T-helper 2 cell treated with Interferon-gamma antibody and Interleukin-4, amounts not matched to agents 5 μg/mL and 100 μg/mL, for 36 hours (primary cell): ENCODE measurements at places on chromosomes 7 and 10.

- no peaks in the 10 kb centered on the region for H3K4me1 ChIP-seq
- H3K27me3 ChIP-seq: no peaks in the 10 kb centered on the region
- H3K27ac ChIP-seq: no peak overlapping the region
- no peak for DNase-seq
- H3K36me3 ChIP-seq: no peaks in the 10 kb centered on the region
Measured at GRCh38 chr10:34454590-34455261, 360.4 kb downstream of the PARD3 start.

DNA sequence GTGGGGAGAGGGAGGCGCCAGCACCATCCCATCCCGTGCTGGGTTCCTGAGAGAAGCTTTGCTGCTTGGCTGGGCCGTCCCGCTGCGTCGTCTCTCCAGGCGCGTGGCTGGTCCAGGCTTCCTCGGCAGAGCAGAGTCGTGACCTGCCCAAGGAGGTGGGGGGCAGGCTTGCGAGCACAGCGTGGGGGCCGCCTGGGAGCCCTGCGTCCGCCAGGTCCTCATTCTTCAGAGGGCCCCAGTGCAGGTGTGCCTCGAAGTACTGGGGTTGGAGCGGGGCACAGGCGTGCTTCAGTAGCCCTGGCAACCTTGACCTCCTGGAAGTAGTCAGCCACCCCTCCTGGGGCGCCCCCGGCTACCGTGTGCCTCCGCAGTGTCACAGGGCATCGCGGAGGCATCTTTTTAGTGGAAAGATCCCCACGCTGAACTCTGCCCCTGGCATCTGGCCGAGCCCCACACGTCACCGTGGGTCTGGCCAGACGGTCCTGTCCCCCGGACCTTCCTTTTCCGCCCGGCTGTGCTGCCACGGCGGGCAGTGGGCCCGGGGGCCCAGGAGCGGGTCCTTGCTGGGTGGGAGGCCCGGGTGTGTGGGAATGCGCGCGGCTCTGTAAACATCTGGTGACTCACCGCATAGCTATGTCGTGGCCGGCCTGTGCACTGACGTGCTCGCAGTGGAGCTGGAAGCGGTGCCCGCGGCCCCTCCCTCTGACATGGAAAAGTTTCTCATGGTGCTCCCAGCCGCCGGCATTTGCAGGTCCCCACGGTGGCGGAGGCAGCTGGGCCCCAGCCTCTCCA is 6.4 kb downstream of the MAFK start:
- no peak overlapping the region for H3K27ac ChIP-seq
- H3K36me3 ChIP-seq: peaks cover 12% of the 10 kb centered on the region
- no peak overlapping the region for H3K4me3 ChIP-seq
- no peaks in the 10 kb centered on the region for H3K27me3 ChIP-seq

DNA sequence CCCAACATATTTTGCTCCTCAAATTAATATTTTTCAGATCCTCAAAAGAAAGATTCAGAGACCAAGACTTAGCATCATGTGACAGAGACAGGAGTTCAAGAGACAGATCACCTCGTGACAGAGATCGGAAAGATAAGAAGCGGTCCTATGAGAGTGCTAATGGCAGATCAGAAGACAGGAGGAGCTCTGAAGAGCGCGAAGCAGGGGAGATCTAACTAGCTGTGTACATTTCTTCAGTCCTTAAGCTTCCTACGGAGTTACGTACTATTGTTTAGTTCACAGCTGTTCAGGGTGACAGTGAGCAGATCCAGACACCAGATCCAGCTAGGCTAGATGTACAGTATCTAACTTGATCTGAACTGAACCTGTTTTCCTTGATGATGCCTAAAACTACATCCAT is 61.3 kb downstream of the KLRG2 start:
- no peaks in the 10 kb centered on the region for H3K27me3 ChIP-seq
- no peak for DNase-seq
- no peaks in the 10 kb centered on the region for H3K4me1 ChIP-seq
- no peak overlapping the region for H3K27ac ChIP-seq

GRCh38 chr10:113609704-113610108 is 54.1 kb downstream of the NRAP start:
- no peak overlapping the region for H3K4me3 ChIP-seq
- no peak for DNase-seq
- H3K27me3 ChIP-seq: peaks cover 1% of the 10 kb centered on the region
- no peaks in the 10 kb centered on the region for H3K36me3 ChIP-seq
- no peak overlapping the region for H3K27ac ChIP-seq

GRCh38 chr7:112286250-112287086 is 80.0 kb downstream of the ZNF277 start:
- H3K4me3 ChIP-seq: no peak overlapping the region
- DNase-seq: no peak
- peaks cover 4% of the 10 kb centered on the region for H3K36me3 ChIP-seq
- peaks cover 5% of the 10 kb centered on the region for H3K4me1 ChIP-seq
- H3K27me3 ChIP-seq: no peaks in the 10 kb centered on the region
- H3K27ac ChIP-seq: no peak overlapping the region

DNA sequence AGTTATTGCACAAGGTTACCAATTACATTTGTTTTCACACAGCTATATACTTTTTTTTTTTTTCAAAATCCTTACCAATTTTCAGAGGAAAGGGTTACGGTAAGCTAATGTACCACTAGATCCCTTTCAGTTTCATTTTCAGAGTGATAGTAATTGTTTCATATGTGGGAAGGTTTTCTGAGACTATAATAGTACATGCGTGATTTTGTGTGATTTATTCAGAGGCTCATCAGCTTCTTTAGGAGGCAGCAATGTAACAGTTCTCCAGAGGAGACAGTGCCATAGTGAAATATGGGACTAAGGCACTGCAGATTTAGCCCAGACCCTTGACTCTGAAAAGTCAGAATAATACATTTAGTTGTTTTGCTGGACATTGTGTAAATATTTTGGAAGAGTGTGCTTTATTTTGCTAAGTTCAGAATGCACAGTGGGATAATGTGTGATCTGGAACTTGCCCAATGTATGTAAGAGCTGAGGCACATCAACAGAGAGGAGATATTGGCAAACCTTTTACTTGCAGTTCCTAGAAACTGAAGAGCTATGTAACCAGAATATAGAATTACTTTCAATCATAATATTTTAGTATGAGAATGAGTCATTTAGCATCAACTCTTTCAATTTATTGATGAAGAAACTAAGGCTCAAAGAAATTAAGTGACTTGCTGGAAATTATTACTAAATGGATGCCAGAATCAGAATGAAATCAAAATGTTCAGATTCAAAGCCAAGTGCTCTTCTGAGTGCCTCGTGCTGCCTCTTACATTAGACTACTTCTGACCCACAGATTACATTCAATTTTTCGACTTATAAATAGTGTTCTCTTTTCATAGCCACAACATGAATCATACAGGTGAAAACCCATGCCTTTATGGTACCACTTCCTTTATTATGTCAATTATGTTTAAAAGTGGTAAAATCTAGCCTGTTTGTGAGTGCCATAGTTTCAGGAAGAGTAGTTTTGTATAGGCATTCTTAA is 207.7 kb upstream of the TEX47 start:
- peak overlapping the region; percentile 67 for H3K27ac ChIP-seq
- no peak for DNase-seq
- H3K4me1 ChIP-seq: peaks cover 14% of the 10 kb centered on the region
- H3K27me3 ChIP-seq: peaks cover 5% of the 10 kb centered on the region
- no peaks in the 10 kb centered on the region for H3K36me3 ChIP-seq

GRCh38 chr10:687583-688311 is 1.7 kb downstream of the DIP2C start:
- H3K4me1 ChIP-seq: peaks cover 1% of the 10 kb centered on the region
- H3K36me3 ChIP-seq: no peaks in the 10 kb centered on the region
- peaks cover 34% of the 10 kb centered on the region for H3K27me3 ChIP-seq
- DNase-seq: no peak

DNA sequence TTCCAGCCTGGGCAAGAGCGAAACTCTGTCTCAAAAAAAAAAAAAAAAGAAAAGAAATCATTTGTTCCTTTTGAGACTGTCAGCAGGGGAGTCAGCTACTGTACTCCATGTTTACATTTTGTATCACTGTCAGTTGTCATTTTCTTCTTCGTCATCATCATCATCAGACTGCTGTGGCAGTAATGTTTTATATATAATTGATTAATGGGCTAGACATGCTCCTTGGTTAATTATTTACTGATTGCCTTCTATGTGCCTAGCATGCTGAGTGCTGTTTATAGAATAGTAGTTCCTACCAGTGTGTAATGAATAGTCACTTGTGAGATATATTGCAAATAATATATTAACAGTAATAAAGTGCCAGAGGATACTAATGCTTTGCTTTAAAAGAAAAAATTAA is 50.5 kb downstream of the VCL start:
- peaks cover 15% of the 10 kb centered on the region for H3K36me3 ChIP-seq
- no peak for DNase-seq
- H3K27me3 ChIP-seq: no peaks in the 10 kb centered on the region

- no peak overlapping the region for H3K4me3 ChIP-seq
- H3K27ac ChIP-seq: no peak overlapping the region
- peaks cover 72% of the 10 kb centered on the region for H3K36me3 ChIP-seq
- peaks cover 6% of the 10 kb centered on the region for H3K4me1 ChIP-seq
Measured at GRCh38 chr7:103316380-103316941, 19.2 kb downstream of the PMPCB start.

- H3K27ac ChIP-seq: no peak overlapping the region
- DNase-seq: no peak
- H3K4me3 ChIP-seq: no peak overlapping the region
- H3K4me1 ChIP-seq: no peaks in the 10 kb centered on the region
- H3K36me3 ChIP-seq: no peaks in the 10 kb centered on the region
Measured at GRCh38 chr10:122328676-122329075, 45.8 kb upstream of the PLEKHA1 start.

DNA sequence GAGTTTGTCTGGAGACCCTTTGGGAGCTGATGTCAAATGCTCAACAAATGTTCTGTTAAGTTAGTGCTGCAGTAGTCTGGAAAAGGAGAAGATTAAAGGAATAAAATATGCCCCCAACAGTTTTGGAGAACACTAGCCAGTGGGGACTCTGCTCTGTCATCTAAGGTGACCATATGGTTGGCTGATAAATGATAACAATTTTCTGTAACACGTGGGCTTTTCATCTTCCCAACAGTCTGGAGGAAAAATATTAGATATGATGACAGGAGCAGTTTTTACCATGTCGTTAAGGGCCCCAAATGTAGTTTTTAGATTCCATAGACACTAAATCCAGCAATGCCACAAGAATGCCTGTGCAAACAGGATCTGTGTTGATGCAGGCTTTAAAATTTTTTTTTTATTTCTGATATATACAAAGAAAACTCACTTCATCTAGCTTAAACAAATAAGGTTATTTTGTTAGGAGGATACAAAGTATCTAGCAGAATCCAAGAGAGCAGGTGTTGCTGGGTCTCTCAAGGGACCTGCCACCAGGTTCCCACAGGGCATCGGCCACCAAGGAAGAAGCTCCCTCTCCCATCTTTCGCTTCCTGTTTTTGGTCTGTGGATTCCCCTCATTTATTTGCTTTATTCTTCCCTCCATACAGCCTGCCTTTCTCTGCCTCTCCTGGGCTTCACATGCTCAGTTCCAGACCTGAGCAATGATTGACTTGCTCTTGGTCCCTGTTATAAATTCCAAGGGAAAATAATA is 6.2 kb upstream of the CFAP58 start:
- peaks cover 6% of the 10 kb centered on the region for H3K36me3 ChIP-seq
- H3K4me3 ChIP-seq: no peak overlapping the region
- H3K4me1 ChIP-seq: peaks cover 25% of the 10 kb centered on the region
- DNase-seq: no peak
- H3K27me3 ChIP-seq: no peaks in the 10 kb centered on the region

- no peak overlapping the region for H3K27ac ChIP-seq
- no peak for DNase-seq
- no peaks in the 10 kb centered on the region for H3K27me3 ChIP-seq
- no peaks in the 10 kb centered on the region for H3K4me1 ChIP-seq
- H3K36me3 ChIP-seq: no peaks in the 10 kb centered on the region
- H3K4me3 ChIP-seq: no peak overlapping the region
Measured at GRCh38 chr7:17095931-17096330, 202.5 kb upstream of the AHR start.

- H3K4me1 ChIP-seq: peaks cover 24% of the 10 kb centered on the region
- peak overlapping the region; percentile 90 for H3K27ac ChIP-seq
- peaks cover 21% of the 10 kb centered on the region for H3K36me3 ChIP-seq
- peak; percentile 81 for DNase-seq
- H3K4me3 ChIP-seq: peak overlapping the region; percentile 92
Measured at GRCh38 chr10:133274751-133275683, 1.7 kb downstream of the ADAM8 start.

DNA sequence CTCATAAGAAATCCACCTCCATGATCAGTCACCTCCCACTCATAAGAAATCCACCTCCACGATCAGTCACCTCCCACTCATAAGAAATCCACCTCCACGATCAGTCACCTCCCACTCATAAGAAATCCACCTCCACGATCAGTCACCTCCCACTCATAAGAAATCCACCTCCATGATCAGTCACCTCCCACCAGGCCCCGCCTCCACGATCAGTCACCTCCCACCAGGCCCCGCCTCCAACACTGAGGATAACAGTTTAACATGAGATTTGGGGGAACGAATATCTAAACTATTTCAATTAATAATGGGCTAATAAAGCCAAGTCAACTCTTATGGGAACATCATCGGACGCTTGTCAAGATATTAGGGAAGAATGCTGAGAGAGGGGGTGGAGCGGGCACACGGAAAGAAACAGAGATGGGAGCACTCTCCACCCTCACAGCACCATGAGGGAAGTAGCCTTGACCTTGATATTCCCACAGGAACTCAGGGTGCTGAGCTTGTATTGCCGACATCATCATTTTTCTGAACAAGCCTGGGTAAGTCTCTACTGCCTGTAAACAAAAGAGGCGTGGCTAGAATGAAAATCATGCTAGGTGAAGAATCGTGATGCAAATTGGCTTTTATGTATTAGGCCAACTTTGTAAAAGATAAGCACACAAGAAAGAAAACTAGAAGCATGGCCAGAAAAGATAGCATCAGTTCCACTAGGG is 303.5 kb upstream of the KLF6 start:
- peaks cover 12% of the 10 kb centered on the region for H3K27me3 ChIP-seq
- H3K4me3 ChIP-seq: no peak overlapping the region
- H3K27ac ChIP-seq: no peak overlapping the region
- no peaks in the 10 kb centered on the region for H3K36me3 ChIP-seq
- no peak for DNase-seq
- H3K4me1 ChIP-seq: no peaks in the 10 kb centered on the region

- peaks cover 4% of the 10 kb centered on the region for H3K27me3 ChIP-seq
- H3K4me1 ChIP-seq: no peaks in the 10 kb centered on the region
- no peak overlapping the region for H3K27ac ChIP-seq
- H3K36me3 ChIP-seq: no peaks in the 10 kb centered on the region
- H3K4me3 ChIP-seq: no peak overlapping the region
- DNase-seq: no peak
Measured at GRCh38 chr7:35379481-35379880, 125.6 kb upstream of the TBX20 start.

GRCh38 chr10:80324086-80324485 is 32.5 kb downstream of the DYDC1 start:
- H3K4me1 ChIP-seq: no peaks in the 10 kb centered on the region
- H3K27me3 ChIP-seq: no peaks in the 10 kb centered on the region
- no peak overlapping the region for H3K4me3 ChIP-seq
- no peak for DNase-seq
